ENCODE measurements at places on chromosomes 11 and 22.

DNA sequence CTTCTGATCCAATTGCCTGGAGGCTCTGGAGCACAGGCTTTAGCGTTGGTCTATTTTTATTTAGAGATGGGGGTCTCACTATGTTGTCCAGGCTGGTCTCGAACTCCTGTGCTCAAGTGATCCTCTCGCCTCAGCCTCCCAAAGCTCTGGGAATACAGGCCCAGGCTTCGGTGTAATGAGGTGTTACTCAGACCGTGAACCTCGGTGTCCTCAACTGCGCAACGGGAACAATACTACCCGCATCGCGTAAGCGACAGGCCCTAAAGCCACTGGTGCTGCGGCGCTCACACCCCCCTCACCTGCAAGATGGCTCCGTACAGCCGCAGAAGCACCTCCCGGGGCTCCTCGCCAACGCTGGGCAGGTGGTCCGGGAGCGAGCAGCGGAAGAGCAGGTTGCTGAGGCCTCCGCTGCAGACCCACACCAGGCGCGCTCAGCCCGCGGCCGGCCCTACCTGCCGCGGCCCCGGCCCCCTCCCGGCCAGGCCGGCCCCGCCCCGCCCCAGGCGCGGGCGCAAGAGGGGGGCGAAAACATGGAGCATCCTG, 628 bp downstream of the CHKB start:
- no peak for DNase-seq

DNA sequence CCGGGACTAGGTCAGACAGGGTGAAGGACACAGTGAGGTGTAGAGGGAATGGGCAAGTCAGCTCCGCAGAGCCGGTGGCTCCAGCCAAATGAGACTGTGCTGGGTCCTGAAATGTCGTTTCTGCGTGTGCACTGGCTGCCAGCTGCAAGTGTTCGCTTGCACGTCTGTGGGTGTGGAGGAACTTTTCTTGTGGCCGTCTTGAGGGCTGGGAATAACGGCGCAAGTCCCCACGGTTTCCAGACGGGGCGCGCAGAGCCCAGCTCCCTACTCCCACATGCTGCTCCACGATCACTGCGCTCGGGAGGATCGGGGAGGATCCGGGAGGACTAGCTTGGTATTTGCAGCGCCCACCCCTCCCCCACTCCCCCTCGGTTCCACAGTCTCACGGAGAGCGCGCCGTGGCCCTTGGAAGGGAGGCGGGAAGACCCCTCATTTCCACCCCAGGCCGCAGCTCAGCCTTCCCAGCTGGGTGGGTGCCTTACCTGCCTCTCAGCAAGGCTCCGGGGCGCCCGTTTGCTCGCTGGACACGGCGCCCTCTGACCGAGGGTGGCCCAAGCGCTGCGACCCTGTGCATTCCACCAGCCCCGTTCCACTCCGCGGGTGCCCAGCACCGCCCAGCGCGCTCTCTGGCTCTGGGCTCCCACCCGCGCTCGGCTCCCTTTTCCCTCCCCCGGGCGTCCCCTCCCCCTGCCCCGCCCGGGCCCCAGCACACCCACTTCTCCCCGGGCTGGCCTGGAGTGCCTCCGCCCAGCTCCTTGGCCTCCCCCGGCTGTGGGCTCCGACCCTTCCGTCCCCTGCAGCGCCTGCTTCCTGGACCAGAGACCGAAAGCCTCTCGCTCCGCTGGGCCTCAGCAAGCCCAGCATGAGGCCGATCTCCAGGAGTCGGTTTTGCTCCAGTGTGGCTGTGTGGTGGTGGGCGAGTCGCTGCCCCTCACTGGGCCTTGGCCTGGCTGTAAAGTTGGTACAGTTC, at the start of gene KCNE3:
TSS of gene KCNE3 (minus strand) at position 634 of the 970 bp plus-strand sequence. CDS start 9,986 bp downstream, outside the sequence.
- DNase-seq, result no peak

- no peak for DNase-seq
These were observed 32.7 kb upstream of the TXNRD2 start for GRCh38 chr22:19974268-19974861.

- DNase-seq, result no peak
These were observed 368.6 kb downstream of the OPCML start for GRCh38 chr11:133163463-133164419.

GRCh38 chr11:43547889-43548381, 132.6 kb upstream of the HSD17B12 start:
- no peak for DNase-seq

DNA sequence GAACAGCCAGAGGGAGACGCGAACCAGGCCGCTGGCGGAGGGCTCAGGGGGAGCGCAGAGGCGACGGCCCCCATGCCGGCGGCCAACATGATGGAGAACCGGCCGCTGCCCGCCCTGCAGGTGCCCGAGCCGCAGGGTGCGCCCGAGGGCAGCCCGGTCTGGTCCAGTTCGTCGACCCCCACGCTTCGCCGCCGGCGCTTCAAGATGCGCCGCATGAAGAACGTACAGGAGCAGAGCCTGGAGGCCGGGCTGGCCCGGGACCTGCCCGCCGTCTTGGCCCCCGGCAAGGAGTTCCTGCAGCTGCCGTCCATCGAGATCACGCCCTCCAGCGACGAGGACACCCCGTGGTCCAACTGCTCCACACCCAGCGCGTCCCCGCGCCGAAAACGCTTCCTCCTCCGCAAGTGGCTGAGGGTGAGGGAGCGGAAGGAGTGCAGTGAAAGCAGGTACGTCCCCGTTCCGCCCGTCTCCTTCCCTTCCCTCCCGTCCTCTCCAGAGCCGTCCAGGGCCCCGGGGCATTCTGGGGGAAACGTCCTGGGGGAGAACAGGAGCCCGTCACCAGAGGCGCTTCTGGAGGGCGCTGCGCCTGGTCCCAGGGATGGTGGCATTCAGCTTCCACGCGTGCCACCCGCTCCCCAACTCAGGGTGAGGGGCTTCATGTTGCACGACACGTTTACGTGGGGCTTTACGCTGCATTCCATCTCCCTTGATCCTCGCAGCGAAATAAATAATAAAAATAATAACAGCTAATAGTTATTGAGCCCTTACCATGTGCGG, 840 bp downstream of the GRAMD1B start:
- no peak for DNase-seq
